ENCODE measurements at places on chromosomes 6 and 20.

GRCh38 chr6:136604928-136605510, 54.8 kb upstream of the MAP7 start:
- DNase-seq: no peak

DNA sequence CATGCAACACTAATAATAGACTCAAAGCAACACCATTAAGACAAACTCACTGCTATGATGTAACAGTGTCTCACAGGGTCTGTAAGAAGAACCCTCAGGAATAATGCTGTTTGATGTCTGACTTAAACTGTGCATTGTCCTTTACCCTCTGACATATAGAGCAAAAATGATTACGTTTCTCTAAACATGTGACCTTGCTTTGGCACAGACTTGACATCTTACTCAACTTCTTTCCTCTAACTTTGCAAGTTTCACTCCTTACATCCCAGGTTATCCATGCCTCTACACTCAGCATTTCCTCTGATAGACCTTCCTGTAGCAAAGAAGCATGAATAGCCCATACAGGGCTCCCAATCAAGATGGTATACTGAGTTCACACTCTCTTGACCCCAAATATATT, 252.7 kb downstream of the UST start:
- DNase-seq: no peak

- no peak for DNase-seq
Measured at GRCh38 chr6:152250127-152250526, 387.0 kb downstream of the SYNE1 start.

GRCh38 chr6:157557559-157557958, 176.6 kb downstream of the ZDHHC14 start:
- DNase-seq: no peak

DNA sequence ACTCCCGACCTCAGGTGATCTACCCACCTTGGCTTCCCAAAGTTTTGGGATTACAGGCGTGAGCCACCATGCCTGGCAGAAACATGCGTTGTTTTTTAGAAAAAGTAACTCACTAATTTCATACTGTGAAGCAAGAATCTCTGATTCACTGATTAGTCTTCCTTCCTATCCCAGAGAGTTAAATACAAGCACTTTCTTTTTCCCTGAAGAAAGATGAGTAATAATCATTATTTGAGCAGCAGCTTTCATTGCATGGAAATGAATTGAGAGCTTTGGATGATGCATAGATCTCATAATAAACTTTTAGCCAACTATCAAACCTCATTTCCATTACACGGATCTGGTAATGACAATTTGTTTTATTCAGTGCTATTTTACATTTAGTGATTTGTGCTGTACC, 892.5 kb upstream of the EYS start:
- DNase-seq: no peak

- DNase-seq: no peak
Measured at GRCh38 chr20:58569241-58570125, 54.3 kb upstream of the APCDD1L start.

DNA sequence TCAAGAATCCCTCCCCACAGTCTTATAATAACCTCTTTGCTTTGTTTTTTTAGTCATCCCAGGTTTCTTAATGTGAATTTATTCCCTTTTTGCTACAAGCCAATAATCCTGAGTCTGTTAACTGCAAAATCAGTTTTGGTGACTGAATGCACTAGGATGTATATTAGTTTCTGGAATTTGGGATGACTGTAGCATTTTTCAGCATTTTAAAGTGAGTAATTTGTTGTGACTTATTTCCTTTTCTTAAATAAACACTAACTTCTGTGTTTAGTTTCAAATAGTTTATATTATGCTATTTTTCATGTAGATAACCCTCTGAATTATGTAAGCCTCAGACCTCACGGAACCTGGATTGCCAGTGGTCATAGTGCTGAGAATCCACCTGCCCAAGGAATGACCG, 5.5 kb downstream of the CST1 start:
- no peak for DNase-seq

DNA sequence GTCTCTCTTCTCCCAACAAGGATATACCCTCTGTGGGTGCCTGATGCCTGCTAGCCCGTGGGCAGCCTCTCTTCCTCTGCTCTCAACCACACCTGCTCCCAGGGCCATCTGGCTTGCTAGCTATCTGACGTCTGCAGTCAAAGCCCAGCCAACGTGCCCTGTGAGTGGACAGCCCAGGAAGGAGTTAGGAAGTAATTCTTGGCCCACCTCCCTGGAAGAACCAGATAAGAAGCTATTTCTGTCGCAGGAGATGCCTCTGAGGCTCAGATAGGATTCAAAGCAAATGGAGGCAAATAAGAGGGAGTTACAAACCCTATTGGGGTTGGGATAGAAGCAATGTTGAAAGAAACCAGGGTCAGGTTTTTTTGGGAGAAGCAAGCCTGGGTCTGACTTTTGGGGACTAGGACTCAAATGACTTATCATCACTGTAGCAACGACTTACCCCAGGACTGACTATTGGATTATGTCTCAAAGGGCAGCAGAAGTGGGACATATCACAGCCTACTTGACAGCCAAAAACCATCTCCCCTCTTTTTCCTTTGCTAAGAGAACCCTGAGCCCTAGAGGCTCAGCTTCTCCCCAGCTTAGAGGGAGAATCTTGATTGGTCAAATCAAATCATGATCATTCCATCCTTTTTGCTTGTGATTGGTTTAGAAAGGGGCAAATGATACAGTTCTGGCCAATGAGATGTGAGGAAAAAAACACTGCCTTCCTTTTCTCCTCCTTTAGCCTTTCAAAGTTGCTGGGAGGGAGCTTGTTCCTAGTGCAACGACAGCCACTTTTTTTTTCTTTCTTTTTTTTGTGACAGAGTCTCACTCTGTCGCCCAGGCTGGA, 18.0 kb upstream of the CDK5RAP1 start:
- DNase-seq: no peak

GRCh38 chr6:116476002-116476678, 15.0 kb downstream of the CALHM6 start:
- peak; percentile 52 for DNase-seq

DNA sequence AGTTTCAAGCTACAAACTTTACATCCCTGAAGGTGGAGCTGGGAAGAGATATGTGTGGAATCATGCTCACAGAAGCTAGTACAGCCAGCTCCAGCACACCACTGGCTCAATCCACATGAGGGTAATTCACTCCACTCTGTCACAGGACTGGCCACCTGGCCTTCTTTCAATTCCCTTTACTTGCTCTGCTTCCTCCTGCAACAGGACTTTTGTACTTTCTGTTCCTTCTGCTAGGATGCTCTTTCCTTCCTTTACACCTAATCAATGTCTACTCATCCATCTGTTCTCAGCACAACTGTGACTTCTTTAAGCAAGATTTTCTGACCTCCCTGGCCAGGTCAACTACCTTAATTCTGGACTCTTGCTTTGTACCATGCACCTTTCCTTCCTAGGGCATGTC, 39.4 kb upstream of the MYB start:
- DNase-seq: no peak

GRCh38 chr20:3896853-3897583, 7.8 kb downstream of the PANK2 start:
- DNase-seq: no peak

DNA sequence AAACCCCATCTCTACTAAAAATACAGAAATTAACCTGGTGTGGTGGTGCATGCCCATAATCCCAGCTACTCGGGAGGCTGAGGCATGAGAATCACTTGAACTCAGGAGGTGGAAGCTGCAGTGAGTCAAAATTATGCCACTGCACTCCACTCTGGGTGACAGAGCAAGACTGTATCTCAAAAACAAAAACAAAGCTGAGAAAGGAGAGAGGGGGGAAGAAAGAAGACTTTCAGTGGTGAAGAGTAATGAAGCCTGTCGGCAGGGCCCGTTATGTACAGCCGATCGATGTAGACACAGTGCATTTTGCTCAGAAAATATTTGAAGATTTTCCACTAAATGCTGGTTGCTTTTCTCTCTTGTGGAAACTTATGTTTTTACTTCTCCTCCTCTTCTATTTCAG, 13.8 kb downstream of the VAPB start:
- no peak for DNase-seq

- DNase-seq: no peak
Measured at GRCh38 chr6:10341605-10342004, 73.3 kb downstream of the TFAP2A start.

DNA sequence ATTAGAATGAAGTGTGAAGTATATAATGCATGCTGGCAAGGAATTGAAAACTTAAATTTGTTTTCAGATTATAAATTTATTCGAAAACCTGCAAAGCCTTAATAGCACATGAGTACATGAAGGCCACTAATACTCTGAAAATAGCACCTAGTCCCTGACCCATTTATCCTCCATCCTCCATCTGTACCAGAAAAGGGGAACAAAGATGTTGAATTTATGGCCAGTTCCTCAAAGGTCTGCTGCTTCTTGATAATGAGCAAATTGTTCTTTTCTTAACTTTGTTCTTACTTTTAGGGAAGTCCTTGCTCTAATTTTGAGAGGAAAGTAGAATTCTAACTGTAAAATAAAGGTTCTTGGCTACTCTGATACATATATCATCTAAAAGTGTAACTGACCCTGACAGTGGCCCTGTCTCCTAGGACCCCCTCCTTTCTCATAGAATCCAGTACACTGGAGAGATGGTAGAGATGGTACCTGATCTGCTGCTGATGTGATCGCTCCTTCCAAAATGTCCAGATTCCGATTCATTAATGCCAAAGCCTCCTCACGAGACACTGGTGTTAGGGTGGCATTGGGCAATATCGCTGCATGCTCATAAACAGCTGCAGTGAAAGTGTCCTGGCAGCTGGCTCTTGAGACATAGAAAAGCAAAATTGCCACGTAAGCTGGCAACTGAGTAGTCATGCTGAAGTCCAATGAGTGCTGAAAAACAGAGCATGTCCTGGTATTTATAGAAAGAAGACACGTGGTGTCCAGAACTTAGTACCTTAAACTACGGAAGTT, at the start of gene VNN1:
VNN1 (minus strand) TSS at position 704 of the 783 bp plus-strand sequence; CDS start at position 684, 20 bp downstream.
- no peak for DNase-seq

DNA sequence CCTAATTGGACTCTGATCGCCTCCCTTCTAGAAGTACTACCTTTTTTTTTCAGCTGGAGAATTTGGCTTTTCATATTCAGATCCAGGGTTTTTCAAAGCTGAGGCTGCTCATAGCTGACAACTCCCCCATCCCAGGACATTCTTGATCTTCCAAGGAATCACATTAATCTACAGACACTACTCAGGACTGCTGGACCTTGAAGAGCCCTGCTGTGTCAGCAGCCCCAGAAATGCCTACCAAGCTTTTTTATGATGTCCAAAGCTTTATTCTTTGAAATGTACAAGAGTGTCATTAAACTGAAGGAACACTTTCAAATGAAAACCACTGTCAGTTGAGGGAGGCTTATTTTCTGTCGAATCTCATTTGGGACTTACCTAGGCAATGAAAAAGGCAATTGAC, 704.1 kb downstream of the PTPRT start:
- no peak for DNase-seq

DNA sequence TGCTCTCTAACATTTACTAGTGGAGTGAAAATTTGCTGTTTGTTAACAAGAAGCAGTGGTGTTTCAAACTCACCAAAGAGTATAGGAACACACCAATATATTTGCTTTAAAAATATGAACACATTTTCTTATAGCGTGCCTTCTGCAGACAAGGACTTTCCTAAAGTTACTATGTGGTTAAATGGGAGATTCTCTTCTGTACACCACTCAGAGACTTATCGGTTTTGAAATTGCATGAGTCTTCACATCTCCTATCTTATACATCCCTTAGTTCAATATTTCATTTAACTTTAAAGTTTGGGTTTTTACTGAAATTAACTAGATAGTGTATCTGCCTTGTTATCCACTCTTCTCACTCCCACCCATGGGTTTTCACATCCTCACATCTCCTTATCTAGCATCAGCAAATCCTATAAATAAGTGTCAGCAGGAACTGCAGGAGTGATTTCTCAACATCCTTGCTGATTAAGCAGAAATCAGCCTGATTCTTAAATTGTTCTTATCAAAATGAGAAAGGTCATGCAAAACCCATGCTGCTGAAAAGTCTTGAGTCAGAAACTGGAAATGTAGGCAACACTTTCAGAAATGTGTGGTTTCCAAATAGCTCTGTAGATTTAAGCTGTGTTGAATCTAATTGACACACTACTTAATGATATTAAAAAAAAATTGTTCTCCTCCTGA, 1075.6 kb upstream of the GJE1 start:
- no peak for DNase-seq

DNA sequence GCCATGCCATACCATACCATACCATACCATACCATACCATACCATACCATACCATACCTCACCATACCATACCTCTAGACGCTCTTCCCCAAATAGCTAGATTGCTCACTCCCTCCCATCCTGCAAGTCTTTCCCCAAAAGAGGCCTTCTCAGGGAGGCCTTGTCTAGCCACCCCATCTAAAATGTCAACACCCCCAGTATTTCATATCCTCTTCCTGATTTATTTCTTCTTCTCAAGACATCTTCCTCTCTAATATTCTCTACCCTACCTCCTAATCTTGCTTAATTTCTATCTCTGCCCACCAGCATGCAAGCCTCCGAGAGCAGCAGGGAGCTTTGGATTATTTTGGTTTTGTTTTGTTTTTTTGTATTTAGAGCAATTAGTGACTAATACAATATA, 225.2 kb upstream of the RREB1 start:
- DNase-seq: no peak

DNA sequence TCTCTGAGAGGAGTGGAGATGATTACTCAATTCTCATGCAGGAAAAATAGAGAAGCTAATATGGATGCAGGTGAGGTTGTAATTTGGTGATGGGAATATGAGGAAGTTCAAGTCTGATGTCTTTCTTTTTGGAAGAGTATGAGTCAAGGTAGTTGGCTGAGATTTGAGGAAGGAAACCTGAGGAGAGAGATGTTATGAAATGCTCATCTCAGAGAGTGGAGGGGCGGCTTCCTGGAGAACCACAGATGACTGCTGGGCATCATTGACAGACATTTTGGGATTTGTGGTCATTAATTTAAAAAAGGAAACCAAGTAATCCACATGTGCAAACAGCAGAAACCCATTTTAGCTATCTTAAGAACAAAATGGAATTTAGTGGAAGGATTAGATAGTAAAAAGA, 72.5 kb upstream of the UST start:
- no peak for DNase-seq

DNA sequence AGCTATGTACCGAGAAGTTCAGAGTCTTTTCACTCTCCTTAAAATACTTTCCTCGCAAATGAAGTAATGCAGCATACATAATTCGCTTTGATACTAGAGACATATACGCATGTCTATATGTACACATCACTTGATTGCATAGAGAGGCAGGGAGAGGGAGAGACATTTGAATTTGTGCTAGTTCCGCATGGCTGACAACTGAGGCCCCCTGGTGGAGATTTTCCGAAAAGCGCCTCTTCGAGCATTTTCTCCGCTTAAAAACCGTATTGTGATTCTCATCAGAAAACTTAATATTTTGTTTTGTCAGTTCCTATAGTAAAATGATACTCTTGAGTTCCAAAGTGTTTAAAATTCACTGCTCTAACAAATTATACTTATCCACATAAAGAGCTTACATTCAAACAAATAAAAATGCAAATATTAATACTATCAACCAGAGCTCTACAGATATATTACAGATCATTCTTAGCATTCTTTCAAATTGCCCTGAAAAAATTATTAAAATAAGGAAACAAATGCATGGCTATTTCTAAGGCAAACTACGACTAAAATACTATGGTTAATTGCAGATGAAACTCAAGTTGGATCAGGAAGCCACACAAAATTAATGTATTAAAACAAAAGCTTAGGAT, 637 bp downstream of the MYLK4 start:
- peak; percentile 48 for DNase-seq

GRCh38 chr6:105250533-105250932, 70.7 kb upstream of the POPDC3 start:
- DNase-seq: no peak

GRCh38 chr6:56101141-56101553, 146.2 kb downstream of the COL21A1 start:
- no peak for DNase-seq
